Lower leg skin (tissue), 4 donors: ENCODE measurements at places on chromosomes 11 and 22. TPM values are rescaled to one million over a fixed set of nuclear protein-coding genes. Genes with fewer than 3 reads are reported as not detected.

DNA sequence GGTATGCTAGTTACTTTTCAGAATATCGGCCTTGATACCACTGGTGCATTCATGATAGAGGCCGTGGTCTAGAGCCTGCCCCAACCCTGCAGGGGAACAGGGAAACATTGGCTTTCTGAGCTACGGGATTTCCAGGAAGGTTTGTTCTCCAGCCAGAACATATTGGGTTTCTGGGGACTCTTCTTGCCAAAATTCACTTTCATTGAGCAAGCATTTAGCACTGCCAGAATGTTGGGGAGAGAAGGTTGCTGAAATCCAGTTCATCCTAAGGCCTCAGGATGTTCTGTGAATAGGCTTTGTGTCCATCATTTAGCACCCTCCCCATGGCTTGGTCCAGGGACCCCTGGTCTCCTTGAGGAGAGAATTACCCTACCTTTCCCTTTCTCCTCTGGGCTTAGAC lies 36.7 kb downstream of the DRG1 start:
- no peak for DNase-seq

DNA sequence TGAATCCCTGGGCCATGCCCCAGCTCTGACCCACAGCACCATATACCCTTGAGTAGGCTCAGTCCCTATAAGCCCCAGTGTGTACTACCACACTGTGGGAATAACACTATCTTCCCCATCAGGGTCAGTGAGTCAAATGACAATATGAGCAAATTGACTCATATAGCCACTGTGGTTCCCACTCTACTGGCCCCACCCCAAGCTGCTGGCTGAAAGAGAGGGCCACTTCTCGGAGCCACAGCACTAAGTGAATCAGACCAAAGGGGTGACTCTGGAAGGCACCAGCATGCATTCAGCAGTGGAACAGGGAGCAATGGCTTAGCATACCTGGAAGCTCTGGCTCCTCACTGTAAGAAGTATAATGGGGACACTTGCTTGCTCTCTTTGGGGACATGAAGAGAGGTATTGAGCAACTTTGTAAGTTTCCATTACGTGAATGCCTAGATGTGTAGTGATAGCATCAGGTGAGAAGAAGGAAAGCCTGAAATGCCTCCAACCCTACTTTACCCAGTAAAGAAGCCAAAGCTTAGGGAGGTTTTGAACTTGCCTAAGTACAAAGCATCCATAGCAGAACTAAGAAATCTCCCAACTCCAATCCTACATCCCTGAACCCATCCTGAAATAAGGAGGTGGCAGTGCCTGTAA lies 13.5 kb downstream of the CD59 start:
- peak; percentile 86 for DNase-seq

DNA sequence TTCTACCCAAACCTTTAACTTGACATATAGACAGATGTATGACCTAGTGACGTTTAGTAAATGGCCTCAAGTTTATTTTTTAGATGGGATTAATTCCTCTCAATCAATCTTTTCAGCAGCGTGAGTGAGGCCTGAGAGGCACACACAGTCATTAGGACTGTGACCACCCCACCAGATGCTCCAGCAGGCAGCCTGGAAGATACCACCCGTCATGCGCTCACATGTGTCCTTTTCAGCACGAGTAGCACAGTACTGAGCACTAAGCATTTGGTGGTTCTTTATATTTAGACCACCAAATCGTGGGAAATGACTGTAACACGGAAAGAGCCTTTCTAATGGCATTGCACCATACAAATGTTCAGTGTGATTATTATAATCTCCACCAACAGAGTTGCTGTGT lies 354.6 kb upstream of the DDI1 start:
- DNase-seq: no peak

GRCh38 chr11:78361228-78361627 lies 56.4 kb downstream of the GAB2 start:
- no peak for DNase-seq

Gene MUC6
- total RNA-seq: not detected

Gene SLC25A18
- 1.2 TPM for total RNA-seq
